Naive thymus-derived CD8-positive, alpha-beta T cell (primary cell): ENCODE measurements at places on chromosomes 7 and 10.

- DNase-seq, result no peak
Measured at GRCh38 chr10:102643336-102644065, 778 bp upstream of the TRIM8 start.

- DNase-seq, result no peak
Measured at GRCh38 chr7:107090457-107090856, 46.0 kb downstream of the PRKAR2B start.

- DNase-seq, result no peak
Measured at GRCh38 chr10:74025380-74025978, 27.6 kb downstream of the VCL start.

DNA sequence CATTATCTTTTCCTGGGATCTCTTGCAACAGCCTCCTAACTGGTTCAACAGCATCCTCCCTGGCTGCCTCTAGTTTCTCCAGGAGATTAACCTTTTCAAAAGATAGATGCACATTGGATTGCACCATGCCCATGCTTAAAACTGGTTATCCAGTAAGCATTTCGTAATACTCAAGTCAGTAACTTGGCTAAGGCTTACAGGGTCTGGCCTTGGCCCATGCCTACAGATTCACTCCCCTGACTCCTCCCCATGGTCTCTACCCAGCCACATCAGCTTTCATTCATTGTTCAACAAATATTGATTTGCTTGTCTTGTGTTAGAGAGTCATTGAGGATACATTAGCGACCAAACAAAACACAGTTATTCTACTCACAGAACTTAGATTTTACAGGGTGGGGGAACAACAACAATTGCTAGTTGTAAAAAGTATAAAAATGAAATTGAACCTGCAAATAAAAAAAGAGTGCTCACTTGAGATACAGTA, 1.8 kb upstream of the KIF20B start:
- no peak for DNase-seq

DNA sequence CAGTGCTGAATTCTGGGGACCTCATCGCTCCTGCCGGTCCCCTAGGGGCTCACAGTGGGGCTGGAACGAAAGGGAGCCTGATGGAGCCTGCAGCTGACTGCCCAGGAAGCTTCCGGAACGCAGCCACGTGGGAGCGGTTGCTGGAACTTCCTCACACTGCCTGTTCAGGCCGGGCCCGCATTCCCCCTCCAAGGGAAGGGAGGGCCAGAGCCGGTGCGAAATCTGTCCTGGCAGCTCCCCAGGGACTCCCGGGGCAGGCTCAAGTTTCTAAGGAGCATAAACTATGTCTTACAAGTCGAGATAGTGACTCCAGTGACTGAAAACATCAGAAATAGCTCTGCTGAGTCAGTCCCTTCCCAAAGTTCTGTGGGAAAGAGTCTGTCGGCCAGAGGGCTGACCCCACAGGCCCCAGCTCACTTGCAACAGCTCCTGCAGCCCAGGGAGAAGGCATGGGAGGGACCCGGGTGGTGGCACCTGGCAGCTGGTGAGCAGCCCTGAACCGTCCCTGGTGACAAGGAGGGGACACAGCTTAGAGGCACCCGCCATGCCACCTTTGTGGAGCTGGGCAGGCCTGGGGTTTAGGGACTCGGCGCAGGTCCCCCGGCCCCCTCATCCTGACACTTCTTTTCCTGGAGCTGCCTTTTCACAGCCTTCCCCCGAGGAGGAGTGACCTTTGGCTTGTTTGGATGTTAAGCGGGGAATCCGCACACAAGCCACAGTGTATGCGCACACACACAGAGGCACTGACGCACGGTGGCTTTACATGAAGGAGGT, 47.6 kb downstream of the PDGFA start:
- DNase-seq, result peak; percentile 61

DNA sequence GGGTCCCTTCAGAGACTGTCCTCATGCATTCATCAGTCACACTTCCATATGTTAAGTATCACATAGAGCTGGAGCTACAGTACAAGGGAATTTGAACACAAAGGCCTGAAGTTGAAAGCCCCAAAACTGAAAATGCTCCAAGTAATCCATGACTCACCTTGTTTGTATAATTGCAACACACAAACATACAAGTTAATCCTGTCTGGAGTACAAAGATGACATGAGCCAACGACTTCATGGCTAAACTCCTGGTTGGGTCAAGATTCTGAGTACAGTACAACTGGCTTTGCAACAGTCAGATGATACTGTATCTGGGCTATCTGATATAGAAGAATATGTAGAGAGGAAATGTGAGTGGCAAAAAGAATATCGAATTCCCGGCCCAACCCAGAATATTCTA, 73.1 kb upstream of the AASS start:
- no peak for DNase-seq

DNA sequence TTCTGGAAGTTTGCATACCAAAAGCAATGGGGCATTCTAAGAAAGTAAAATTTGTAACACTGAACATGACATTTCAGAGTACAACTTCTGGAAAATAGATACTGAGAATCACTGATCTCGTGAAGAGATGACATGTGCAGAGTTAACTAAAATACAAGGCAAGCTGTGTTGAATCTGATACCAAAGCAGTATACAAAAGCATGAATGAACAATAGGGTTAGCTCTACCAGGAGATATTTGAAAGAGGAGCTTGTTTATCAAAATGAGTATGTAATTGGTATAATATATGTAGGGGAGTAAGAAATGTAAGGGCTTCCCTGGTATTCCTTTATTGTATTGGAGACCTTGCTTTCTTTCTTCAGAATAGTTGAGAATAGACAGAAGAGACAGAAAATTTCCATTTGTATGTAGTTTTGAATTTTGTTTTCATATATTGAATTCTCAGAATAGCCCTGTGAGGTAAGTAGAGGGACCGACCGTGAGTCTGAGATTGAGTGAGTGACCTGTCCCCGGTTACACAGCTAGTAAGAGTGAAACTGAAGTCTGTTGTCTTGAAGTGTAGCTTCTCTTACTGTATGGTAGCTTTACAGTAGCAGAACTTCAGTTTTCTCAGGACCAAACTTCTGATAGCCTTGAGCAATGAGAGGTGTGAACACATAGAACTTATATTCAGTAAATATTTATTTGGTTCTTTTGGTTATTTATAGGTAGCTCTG, 5.0 kb downstream of the HBP1 start:
- DNase-seq, result no peak

- no peak for DNase-seq
Measured at GRCh38 chr7:79741684-79742083, 288.2 kb upstream of the MAGI2 start.

GRCh38 chr10:100886963-100887362, 25.8 kb upstream of the SLF2 start:
- no peak for DNase-seq

DNA sequence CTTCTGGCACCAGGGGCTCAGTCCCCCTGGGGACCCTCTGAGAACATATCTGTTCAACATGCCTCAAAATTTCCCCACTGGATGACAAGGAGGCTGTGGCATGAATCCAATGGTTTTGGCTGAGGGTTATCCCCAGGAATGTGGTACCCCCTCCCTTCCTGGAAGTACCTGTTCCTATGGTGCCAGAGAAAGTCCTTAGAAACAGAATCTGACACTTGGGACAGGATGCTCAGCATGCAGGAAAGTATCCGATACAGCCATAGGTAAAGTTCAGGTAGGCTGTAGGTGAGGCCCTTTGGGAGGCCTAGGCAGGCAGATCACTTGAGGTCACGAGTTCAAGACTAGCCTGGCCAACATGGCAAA, 42.7 kb upstream of the A1CF start:
- no peak for DNase-seq

DNA sequence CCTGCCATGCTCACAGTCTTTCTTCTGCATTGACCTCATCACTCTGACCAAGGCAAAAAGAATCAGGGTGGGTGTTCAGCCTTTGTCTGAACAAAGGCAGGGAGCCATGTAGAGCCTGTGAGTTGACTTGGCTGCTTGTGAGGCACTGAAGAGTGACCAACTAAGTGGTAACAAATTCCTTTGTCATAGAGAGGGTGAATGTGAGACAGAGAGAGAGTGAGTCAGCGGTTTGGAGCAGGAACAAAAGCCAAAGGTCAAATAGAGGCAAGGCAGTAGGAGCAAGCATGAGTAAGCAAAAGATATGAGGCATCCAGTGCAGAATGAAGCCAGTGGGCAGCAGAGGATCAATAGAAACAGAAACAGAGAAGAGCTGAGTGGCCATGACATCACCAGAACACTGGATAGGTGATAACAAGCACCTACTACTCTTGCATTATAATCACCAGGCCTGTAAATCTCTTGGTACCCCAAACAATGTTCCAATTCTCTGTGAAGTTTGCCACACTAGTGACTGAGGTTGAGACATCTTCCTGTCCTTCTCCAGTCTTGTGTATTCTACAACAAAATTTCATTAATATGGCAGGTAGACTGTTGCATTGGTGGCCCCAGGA, 116.2 kb upstream of the LAMB4 start:
- no peak for DNase-seq

- no peak for DNase-seq
Measured at GRCh38 chr10:92238586-92239098, 52.2 kb downstream of the CPEB3 start.

GRCh38 chr7:147089051-147089461, 972.5 kb downstream of the CNTNAP2 start:
- DNase-seq, result no peak

GRCh38 chr10:113284635-113285034, 268.2 kb upstream of the HABP2 start:
- no peak for DNase-seq

- no peak for DNase-seq
Measured at GRCh38 chr7:70707823-70708243, 424.1 kb upstream of the GALNT17 start.

- no peak for DNase-seq
Measured at GRCh38 chr10:127577376-127578258, 28.5 kb downstream of the NPS start.

GRCh38 chr10:15824498-15824897, 35.8 kb downstream of the MINDY3 start:
- no peak for DNase-seq
